ENCODE measurements at places on chromosomes 4 and X.

- DNase-seq, result no peak
Observed at GRCh38 chr4:8274765-8275547, 5.4 kb downstream of the HTRA3 start.

- DNase-seq, result no peak
Observed at GRCh38 chr4:33772582-33772981, 2471.7 kb downstream of the ARAP2 start.

GRCh38 chr4:823761-824460 is 2.0 kb downstream of the CPLX1 start:
- DNase-seq, result no peak

DNA sequence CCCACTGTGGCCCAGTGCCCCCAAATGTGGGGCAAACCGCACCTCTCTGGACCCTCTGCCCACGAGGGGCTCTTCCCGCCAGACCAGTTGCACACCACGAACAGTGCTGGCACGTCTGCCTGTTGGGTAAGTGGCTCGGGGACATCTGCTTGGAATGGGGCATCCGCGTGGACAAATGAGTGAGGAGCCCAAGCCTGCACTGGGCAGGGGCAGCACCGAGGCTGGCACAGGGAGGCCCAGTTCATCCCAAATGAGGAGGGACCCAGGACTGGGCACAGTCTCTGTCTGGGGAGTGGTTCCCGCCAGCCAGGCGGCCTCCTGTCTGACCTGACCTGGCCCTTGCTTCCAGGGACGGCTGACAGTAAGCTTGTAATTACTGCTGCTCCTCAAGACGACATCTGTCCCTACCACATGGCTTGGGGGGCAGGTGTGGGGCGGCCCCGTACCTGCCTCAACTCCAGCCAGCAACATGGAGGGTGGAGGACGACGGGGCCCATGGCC is 3.2 kb downstream of the SPON2 start:
- no peak for DNase-seq
